ENCODE measurements at places on chromosomes 1 and 21.

DNA sequence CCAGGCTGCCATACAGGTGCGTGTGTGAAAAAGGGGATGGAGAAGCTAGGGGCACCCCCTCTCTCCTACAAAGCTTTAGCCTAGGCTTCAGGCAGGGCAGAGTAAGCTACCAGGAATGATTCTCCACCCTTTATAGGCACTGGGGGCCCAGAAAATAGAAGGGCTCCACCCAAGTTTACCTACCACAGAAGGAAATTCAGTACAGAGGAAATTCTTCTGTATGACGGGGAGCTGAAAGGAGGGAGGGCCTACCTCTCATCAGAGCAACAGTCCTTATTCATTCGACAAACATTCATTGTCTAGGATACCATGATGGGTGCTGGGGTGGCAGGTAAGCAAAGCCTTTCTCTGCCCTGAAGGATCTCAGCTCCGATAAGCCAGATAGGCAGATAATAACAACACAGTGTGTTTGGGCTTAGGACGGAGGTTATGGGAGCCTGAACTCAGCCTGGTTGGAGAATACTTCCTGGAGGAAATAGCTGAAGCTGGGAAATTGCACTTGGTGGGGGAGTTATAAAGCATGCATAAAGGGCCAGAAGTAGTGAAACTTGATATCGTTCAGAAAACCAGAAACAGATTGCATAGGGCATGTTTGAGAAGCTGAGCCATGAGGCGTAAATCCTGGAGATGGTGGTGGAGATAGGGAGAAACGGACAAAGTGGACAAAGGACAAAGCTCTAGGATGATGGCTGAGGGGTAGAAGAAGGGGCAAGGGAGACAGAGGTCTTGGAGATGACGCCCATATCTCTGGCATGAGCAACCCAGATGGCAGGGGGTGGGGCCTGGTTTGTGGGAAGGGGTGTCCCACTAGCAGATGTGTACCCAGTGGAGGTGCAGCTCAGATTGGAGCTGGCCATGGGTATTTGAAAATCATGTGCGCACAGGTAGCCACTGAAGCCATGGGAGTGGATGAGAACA lies 5.3 kb upstream of the P3R3URF start:
- DNase-seq = no peak

GRCh38 chr1:190119683-190120082 lies 358.0 kb downstream of the BRINP3 start:
- DNase-seq = no peak

GRCh38 chr1:47725000-47725473 lies 272.1 kb downstream of the TRABD2B start:
- no peak for DNase-seq

DNA sequence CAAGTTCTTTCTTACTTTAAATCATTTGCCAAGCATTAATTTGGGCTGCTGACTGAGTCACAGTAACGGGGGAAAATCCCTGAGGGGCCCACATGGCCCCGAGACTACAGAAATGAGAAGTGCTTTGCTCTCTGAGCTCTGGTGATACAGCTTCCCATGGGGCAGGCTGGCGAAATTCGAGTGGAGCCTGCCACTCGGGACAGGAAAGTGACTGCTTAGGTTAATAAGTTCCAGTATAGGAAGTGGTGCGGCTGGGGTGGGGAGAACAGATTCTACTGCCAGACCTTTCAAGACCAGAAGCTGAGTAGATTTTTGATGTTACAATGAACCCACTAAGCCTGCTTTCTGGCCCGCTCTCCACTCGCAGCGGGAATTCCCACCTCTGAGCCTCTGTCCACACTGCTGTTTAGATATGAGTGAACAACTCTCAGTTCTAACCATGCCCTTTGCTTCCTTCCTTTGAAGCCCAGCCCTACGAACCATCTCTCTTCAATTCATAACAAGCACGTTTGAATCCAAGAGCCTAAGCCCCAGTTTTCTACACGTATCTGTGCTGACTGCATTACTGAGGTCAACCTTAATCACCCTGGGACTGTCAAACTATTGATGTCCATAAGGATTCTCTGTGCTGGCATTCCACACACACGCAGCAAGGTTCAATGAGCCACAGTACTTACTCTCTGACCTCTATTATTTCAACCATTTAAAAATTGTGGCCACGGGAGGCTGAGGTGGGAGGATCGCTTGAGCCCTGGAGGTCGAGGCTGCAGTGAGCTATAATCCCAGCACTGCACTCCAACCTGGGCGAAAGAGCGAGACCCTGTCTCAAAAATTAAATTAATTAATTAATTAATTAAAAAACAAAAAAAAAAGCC lies 9.6 kb downstream of the ZBTB17 start:
- no peak for DNase-seq

DNA sequence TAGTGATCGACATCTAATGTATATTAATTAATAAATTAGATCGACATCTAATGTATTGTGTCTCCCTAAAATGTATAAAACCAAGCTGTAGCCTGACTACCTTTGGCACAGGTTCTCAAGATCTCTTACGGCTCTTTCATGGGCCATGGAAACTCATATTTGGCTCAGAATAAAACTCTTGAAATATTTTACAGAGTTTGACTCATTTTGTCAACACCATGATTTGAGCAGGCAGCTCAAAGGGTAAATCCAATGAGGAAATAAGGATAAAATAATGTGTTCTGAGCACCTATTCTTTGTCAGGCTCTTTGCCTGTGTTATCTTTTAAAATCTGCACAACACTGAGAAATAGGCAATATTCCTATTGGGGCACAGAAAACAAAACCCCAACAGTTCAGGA lies 223.4 kb upstream of the DUSP10 start:
- no peak for DNase-seq

- no peak for DNase-seq
These were observed 40.9 kb downstream of the FCRL3 start for GRCh38 chr1:157659576-157660247.

DNA sequence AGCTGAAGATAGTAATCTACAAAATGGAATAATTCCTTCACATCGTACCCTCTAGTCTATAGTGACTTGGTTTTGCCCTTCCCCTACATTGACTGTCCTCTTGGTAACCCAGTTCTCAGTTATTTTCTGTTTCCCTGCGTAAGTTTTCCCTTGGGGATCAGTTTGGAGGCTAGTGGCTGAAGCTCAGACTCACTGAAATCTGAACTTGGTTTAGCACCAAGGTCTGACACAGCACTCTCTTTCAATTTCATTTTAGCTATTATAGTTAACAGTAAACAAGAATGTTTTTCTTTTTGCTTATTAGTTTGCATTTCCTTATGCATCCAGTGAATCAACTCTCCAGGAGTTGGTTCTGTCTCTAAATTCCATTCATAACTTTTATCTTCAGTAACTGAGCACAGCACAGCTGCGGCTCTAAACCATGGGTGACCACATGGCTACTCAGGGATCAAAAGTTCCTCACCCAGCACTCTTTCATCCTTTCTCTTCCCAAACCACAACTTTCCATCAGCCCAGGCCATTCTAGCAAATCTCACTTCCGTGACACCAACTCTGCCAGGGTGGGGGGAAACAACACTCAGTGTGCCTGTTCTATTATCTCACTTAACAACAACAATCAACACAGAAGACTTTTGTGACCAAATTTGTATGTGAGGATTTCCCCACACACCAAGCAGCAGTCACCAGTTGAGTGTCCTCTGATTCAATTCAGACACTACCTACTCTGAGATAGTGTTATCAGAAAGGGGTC lies 17.6 kb upstream of the IFI6 start:
- DNase-seq = peak; percentile 6

DNA sequence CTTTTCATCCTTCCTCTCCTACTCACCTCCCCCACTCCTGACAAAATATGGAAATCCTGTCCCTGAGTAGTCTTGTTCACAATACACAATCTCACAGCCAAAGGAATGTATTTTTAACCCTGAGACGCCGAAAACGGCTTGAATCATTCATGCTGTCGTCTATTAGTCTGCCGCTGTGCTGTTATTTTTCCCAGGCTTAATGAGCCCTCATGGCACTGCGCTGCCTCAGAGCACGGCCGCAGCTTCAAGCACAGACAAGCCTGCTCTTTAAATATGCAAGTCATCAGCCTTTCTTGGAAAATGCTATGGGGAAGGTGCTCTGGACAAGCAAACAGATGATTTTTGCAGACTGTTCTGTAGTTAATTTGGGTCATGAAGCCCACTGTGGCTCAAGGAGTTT lies 302.7 kb downstream of the DISC1 start:
- no peak for DNase-seq
